Stimulated activated CD8-positive, alpha-beta memory T cell treated with anti-CD3 and anti-CD28 coated beads, Interleukin-7, amount 100 ng/mL, for 48 hours (primary cell): ENCODE measurements at places on chromosomes 7 and 10.

GRCh38 chr10:122930140-122930539 is 19.7 kb downstream of the FAM24A start:
- DNase-seq = no peak

DNA sequence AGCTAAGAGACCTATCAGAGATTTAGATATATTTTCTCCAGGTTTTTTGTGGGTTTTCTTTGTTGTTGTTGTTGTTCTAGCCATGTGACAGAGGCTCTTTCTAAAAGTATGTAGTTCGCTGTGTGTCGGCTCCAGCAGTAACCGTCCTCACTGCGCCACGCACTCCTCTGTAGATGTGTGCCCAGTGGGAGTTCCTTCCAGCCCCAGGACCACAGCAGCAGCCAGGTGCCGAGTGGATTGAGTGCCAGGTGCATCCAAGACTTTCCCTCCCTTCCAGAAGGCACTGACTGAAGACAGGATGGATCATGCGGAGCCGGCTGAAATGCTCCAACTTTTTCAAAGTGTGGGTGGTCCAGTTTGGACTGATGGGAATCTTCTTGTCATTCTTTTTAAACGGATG is 31.8 kb downstream of the WDR86 start:
- DNase-seq = no peak

- no peak for DNase-seq
These were observed 26.6 kb upstream of the DDC start for GRCh38 chr7:50591480-50592438.

DNA sequence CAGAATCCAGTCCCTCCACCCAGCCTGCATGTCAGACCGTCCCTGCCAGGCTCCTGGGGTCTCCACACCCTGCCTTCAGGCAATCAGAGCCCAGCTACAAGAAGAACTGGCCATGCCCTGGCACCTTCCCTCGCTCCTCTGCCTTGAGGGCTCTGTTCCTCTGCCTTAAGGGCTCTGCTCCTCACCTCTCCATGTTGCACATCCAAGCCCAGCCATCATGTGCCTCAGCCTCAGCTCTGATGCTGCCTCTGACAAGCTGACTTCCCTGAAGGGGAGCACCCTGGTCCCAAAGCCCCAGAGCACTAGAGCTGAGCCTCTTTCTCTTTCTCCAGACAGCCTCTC is 50.3 kb upstream of the ANTXRL start:
- no peak for DNase-seq

DNA sequence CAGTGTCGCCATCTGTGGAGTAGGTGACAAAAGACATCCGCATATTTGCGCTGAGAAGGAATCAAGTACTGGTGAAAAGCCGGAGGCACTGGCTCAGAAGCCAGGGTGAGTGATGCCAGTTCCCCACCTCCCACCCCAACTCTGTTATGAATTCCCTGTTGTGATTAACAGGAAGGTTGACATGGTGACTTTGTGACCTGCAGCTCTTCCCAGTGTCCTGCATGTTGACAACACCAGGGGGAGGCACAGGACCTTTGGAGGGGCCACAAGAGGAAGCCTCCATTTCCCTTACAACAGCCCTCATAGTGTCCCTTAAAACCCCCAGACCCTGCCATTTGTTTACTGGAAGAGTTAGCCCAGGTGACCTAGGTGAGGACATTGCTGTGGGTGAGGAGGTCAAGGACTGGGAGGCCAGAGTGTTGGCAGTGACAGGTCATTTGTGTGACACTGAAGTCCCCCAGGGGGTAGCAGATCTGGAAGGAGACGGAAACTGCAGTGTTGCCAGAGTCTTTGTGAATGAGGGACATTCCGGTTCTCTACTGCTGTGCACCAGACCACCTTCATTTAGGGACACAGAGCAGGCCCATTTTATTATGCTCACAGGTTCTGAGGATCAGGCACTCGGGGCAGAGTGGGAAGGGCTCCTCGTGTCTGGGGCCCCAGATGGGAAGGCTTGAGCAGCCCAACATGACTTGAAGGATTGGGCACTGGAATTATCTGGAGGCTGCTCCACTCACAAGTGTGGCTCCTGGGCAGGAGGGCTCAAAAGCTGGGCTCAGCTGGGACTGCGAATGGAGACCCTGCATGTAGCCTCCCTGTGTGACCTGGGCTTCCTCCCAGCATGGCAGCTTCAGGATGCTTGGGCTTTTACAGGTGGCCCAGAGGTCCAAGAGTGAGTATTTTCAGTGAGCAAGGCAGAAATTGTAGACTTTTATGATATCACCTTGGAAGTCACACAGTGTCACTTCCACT is 13.0 kb upstream of the ANTXRL start:
- DNase-seq = no peak

- DNase-seq = no peak
These were observed 41.0 kb upstream of the ZNF518A start for GRCh38 chr10:96089116-96089515.

- DNase-seq = no peak
These were observed 321.2 kb downstream of the GRM8 start for GRCh38 chr7:126931581-126931980.

DNA sequence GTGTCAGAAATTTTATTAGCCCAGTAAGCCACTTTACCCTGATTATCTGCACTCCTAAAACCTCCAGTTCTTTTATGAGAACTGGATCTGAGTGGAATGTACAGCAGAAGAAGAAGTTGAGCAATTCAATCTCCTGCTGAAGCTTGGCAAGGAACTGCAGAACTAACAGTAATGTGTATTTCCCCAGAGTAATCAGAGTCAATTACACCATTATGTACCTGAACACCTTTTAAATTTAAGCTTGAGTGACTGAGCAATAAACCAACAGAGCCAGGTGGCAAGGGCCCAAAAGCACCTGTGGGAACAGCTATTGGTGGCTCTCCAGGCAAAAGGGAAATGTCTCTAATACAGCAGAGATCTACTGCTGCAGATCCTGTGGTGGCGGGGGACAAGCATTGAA is 40.1 kb upstream of the AKR1C2 start:
- DNase-seq = no peak
